ENCODE measurements at places on chromosomes 3 and 15.

- no peak for DNase-seq
Measured at GRCh38 chr3:98726084-98726483, 37.1 kb upstream of the ST3GAL6 start.

DNA sequence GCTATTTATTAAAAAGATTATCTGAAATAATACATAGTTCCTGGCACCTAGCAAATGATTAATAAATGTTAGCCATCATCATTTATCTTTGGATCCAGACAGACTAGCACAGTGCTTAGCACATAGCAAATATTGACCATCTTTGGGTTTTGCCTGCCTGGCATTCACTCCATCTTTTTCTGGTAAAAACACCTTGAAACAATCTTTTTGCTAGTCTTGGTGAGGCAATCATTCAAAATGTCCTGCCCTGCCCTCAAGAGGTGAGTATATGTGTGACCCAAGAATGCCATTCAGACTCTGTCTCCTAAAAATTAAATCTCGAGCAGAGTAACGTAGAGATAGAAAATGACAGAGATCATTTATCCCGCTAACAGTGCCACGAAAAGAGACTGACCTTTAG lies 78.3 kb upstream of the ZNF280D start:
- no peak for DNase-seq

GRCh38 chr3:194121891-194122631 lies 13.9 kb upstream of the HES1 start:
- no peak for DNase-seq

GRCh38 chr3:9125278-9125951 lies 124.0 kb downstream of the SRGAP3 start:
- no peak for DNase-seq

GRCh38 chr3:185741586-185741985 lies 83.3 kb downstream of the IGF2BP2 start:
- DNase-seq, result no peak

DNA sequence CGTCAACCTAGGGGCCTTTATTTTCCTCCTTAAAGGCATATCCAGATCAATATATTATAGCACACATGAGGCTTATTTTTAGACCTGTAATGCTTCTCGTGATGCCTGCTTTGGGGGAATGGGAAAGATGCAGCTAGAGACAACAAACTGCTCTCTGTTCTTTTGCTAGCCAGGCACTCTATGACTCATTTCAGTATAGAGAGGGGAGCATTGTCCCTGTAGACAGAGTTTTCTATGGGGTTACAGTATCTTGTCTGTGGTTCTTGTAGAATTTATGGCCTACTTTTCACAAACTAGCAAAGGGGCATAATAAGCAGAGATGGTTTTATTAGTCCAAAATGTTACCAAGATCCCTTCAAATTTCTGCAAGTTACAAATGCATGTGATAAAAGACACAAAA lies 305.6 kb downstream of the LSAMP start:
- DNase-seq, result no peak

Data from stimulated activated CD8-positive, alpha-beta memory T cell treated with anti-CD3 and anti-CD28 coated beads, Interleukin-4, amount 100 ng/mL, for 4 hours (primary cell).